ENCODE measurements at places on chromosomes 12 and 14. TPM values are rescaled to one million over a fixed set of nuclear protein-coding genes. Genes with fewer than 3 reads are reported as not detected.

DNA sequence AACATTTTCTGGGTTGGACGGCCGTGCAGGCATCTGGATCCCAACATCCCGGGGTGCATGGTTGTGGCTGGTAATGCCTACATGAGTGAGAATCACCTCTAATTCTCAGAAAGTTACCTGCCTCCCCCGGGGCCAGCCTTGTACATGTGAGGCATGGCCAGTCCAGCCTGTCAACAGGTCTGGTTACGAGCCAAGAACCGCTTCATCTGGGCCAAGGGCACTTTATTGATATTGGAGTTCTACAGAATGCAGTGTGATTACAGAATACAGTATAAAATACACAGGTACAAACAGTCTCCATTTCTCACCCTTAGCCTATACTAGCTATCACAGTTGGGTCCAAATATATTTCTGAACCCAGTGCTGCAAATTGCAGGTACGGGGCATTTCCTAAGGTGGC, 84.9 kb upstream of the EVL start:
- no peak for DNase-seq

TMEM63C gene
- total RNA-seq = not detected

DNA sequence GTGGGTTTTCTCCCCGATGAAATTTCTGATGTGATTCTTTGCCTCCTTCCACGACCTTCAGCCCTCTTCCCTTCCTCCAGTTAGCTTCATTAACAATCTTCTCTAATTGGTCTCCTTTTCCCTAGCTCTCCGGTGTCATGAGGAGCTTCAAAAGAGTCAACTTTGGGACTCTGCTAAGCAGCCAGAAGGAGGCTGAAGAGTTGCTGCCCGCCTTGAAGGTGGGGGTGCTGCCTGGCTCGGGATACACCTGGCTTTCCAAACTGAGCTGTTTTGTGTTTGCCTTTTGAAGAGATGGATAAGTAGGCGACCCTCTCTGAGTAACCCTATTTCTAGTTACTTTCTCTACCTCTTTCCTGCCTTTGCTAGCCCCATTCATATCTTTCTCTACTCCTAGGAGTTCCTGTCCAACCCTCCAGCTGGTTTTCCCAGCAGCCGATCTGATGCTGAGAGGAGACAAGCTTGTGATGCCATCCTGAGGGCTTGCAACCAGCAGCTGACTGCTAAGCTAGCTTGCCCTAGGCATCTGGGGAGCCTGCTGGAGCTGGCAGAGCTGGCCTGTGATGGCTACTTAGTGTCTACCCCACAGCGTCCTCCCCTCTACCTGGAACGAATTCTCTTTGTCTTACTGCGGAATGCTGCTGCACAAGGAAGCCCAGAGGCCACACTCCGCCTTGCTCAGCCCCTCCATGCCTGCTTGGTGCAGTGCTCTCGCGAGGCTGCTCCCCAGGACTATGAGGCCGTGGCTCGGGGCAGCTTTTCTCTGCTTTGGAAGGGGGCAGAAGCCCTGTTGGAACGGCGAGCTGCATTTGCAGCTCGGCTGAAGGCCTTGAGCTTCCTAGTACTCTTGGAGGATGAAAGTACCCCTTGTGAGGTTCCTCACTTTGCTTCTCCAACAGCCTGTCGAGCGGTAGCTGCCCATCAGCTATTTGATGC, 797 bp downstream of the ESPL1 start:
- DNase-seq = no peak

- no peak for DNase-seq
Observed at GRCh38 chr12:122753319-122753650, 661 bp downstream of the DENR start.

CD163L1 gene
- total RNA-seq = 3.0 TPM

PRB2 gene
- not detected for total RNA-seq

TMEM119 gene
- total RNA-seq = 0.03 TPM

- DNase-seq = no peak
Observed at GRCh38 chr12:116146386-116146785, 131.1 kb downstream of the MED13L start.

DLGAP5 gene
- 53.6 TPM for total RNA-seq

CEP83 gene
- total RNA-seq = 11.6 TPM

DNA sequence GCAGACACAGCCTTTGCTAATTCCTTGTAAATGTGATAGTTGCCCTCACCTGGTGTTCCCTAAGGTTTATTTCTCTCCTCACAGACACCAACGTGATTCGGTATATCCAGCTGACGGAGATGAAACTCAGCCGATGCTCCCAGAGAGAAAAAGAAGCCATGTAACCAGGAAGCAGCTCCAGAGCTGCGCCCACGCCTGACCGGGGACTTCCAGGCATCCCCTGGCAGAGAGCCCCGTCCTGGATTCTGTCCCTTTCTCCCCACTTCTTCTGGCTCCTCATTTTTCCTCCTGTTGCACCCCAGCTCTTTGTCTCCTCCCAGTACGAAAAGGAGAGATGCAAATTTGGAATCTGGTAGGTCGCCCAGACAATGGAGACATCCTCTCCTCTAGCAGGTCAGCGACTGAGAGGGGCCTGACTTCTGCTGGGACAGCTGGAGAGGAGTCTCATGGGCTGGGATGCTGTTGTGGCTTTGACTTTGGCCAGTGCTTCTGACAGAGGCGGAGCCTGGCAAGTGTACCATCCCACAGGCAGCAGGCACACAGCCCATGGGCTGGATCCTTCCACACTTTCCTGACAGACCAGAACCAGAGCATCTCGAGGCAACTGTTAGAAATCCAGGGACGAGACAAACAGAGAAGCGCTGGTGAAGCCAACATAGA, 29.4 kb downstream of the TTC9 start:
- DNase-seq = no peak

All from HT1080 (cell line).